ENCODE measurements at places on chromosomes 1 and 21.

DNA sequence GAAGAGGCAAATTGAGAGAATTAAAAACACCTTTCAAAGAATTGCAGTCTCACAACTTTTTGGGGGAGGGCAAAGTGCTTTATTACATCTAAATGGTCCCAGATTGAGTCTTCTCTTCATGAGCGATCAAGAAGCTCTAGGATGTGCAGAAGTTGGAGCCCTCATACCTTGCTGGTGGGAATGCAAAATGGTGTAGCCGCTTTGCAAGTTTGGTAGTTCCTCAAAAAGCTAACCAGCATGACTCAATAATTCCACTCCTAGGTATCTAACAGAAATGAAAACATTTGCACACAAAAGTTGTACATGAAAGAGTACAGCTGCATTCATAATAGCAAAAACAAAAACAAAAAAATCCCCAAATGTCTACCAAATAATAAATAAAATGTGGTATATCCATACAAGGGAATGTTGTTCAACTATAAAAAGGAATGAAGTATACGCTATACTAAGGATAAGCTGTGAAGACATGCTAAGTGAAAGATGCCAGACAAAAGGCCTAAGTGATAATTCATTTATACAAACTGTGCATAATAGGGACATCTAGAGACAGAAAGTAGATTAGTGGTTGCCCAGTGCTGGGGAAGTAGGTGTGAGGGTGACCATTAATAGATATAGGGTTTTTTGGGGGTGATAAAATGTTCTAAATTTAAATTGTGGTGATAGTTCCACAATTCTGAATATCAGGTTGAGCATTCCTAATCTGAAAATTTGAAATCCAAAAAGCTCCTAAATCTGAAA lies 55.2 kb downstream of the SELENOF start:
- no peak for DNase-seq

DNA sequence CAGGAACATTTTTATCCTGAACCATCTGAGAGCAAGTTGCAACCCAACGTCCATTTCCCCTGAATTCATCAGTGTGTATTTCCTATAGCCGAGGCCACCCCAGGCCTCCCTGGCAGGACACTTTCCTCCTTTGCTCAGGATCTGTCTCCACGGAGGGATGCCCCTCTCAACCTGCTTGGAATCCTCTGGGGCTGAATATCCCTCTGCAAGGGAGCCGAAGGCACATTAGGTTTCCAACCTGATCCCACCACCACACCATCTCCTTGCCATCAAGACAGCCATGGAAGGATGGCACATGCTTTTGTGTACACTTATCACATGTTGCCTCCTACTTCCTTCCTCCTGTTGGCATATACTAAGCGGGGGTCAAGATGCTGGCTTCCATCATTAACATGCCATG lies 74.8 kb upstream of the EDN2 start:
- no peak for DNase-seq

GRCh38 chr1:6953216-6953615 lies 168.0 kb downstream of the CAMTA1 start:
- DNase-seq = no peak

DNA sequence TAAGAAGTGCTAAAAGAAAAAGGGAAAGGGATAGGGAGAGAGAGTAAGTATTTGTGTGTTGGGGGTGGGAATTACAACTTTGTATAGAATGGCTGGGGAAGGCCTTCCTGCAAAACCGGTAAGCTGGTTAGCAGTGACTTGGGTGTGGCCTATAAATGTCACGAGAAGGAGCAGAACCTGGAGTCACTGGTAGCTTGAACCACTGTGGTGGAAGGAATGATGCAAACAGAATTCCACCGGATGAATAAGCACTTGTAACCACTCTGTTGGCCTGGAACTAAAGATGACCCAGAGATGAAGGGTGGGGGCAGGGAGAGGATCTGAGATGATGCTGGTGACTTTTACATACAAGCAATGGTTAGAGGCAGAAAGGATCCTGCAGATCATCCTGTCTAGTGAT lies 8.9 kb downstream of the XKR8 start:
- DNase-seq = peak; percentile 97

DNA sequence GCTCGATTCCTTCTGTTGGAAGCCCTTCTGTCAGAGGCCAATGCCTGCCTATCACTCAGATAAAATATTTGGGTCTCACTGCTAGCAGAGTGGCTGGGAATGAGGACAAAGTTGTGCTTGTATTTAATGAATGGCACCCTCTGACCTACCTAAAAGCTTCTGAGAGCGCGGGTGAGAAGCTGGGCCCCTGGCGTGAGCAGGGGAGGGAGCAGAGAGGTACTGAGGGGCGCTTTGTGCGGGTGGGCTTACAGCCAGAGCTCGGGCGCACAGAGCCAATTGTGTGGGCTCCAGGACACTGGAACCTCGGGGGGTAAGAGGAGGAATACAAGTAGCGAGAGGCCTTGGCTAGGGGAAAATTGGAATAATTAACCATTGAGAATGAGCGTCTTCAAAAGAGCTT lies 32.3 kb downstream of the PCAT6 start:
- DNase-seq = no peak

DNA sequence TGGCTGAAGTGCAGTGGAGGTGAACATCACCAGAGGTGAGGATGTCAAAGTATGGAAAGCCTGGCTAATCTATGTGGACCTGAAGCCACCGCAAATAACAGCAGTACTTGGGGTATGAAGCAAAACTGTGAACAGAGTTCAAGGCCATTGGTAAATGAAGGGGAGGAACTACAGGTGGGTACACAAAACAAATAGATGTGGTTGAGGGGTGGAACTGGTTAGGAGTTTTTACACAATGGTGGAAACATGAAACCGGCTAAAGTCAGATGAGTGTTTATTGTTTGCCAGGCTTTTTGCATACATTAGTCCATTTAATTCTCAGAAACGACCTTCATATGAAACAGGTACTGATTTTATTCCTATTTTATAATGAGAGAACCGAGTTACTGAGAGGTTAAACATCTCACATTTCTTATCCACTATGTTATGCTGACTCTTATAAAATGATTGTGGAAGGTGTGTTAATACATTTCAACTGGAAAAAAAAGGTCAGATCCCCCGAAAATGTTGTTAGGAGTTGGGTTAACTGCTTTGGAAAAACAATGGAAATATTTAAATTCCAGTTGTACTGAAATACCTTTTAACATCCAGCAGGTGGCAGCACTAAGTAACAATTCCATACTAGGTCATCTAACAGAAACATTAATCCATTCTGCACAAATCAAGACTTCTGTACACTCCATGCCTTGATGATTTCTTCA lies 44.3 kb upstream of the GTF2B start:
- peak; percentile 22 for DNase-seq

- DNase-seq = no peak
Measured at GRCh38 chr21:29501451-29501850, 202.7 kb downstream of the BACH1 start.

DNA sequence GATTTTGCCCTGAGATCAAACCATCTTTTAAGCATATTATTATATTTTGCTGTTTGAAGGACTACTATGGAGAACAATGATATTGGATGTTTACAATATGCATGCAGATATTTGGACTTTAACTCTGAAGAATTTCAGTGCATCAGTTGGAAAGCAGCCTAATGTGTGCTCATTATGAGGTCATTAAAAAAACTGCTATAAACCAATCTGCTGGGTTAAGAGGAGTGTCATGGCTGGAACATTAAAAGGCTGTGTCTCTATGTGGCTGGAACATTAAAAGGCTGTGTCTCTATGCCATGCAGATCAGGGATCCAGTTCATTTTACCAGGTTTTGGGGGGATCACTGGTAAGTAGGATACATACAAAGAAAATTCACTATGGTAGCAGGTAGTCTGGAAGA lies 77.6 kb downstream of the SPATA46 start:
- DNase-seq = no peak

DNA sequence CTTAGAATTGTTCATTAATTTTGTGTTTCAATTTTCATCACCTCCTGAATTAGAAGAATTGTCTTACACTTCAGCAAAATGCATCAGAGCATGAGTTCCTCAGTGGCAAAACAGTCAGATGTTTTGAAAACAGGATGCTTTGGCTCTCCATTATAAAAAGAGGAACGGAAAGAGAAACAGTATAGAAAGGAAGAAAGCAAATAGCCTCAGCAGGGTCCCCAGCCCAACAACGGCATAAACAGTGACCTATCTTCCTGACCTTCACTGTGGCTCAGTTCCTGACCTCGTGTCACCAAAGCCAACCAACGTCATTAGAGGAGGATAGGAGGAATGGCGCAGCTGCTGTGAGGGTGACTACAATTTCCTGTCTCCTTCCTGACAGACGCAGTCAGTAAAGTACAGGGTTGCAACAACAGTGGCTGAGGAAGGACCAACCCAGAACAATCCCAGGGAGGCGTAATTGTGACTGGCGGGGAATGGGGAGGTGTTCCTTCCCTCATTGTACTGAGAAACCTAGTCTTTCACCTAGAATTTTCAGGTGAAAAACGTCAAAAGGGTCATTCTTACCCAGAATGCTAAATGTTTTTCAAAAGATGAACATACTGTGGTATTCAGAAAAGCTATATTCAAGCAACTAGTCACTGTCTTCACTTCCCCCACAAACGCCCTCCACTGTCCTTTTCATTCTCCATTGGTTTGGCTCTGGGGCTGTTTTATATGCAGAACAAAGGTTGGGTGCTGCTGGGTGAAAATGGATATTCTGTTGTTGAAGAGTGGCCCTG lies 197.9 kb upstream of the SGIP1 start:
- DNase-seq = peak; percentile 37

DNA sequence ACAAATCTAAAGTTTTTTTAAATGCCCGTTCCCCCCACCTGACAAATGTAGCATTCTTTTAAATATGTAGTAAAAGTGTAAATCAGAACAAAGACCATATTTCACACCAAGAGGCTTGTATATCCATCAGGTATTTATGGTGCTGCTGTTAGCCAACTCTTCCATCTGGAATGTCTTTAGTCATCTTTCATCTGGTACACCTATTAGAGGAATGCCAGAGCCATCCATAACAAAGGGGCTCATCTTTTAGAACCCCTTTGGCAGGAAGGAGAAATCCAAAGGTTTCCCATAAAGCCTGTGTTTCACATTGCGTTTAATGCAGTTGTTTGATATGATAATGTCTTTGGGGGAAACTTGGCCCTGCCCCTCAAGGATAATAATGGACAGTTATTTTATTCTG lies 79.3 kb upstream of the C1orf87 start:
- no peak for DNase-seq

DNA sequence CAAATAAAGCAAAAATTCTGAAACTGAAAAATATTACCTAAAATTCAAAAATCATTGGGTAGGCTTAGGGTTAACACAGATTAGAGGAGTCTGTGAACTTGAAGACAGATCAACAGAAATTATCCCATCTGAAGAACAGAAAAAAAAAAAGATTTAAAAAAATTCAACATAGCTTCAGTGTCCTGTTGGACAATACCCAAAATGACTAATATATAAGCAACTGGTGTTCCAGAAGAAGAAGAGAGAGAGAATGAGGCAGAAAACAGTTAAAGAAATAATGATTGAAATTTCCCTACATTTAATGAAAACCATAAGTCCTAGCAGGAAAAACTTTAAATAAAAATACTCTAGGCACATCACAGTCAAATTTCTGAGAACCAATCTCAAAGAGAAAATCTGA lies 31.5 kb downstream of the TMCO1 start:
- DNase-seq = no peak

DNA sequence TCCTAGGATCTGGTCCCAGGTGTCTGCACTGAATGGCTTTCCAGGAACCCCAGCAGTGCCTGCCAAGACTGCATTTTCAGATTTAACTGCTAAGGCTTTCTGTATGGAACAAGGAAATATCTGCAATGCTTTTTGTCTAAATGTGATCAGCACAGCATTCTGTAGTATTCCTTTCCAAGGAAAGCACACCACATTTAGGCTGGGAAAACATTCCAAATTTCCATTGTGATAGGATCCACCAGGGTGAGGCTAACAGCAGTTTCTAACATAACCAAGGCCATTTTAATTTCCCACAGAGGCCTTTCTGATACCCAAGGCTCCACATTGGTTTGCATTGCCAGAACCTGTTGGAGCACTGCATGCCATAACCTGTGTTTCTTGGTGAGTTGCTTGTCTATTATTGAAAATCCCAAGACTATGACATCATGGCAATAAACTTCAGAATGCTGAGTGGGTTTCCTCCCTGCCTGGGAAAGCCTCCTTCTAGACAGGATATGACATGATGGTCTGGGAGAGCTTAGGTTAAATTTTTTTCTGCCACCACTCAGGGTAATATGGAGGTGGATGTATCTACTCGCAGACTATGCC lies 23.3 kb upstream of the PTGFRN start:
- DNase-seq = no peak

DNA sequence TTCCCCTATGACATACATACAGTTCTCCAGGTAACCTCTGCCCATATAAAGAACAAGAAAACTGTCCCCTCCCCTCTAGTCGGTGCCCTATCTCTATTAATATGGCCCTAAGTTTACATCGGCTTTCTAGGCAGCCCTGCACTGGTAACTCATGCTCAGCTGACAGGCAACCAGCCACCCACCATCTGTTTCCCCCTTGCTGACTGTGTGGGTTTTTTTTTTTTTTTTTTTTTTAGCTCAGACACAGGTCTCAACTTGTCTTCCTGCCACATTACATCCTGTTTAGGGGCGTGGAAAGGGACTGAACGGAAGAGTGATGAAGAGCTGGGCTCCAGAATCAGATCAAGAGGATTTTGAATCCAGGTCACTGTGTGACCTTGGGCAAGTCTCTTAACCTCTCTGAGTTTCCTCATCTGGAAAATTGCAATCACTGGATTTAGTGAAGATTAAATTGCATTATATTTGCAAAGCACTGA lies 14.0 kb downstream of the LAPTM5 start:
- DNase-seq = no peak

- no peak for DNase-seq
Measured at GRCh38 chr1:242870966-242871365, 346.5 kb upstream of the PLD5 start.

- no peak for DNase-seq
Measured at GRCh38 chr1:30407865-30408580, 315.4 kb downstream of the MATN1 start.

DNA sequence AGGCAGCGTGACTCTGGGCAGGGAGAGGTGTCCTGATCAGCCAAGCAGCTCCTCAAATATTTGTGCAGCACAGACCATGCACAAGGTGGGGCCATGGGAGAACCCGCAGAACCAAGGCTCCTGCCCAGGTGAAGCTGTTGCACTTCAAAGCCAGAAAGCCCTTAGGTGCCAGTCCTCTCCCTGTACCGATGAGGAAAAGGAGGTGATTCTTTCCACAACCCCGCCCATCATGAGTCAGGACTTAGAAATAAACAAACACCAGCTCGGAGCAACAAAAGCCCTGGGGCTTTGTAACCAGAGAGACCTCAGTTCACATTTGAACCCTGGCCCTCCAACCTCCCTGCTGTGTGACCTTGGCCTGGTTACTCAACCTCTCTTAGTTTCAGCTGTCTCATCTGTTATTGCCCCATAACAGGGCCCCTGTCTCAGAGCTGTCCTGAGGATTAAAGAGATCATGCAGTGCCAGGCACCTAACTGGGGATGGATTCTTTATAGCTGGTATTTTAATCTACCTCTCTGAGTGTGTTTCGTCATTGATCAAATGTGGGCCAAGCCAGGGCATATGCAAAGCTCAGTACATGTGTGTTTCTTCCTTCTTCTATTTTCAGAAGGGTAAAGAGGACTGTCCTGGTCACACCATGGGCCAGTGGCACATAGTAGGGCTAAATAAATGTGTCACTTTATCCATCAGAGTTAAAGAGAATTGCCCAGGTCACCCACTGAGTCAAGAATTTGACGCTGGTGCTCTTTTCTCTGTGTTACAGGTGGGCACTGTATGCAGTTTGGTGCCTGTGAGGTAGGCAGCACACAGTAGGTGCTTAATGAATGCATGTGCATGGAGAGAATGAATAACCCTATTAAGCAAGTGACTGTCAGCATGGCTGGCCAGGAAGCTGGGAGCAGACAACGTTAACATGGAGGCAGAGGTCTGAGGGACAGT lies 1.4 kb downstream of the LDLRAD1 start:
- peak; percentile 14 for DNase-seq

GRCh38 chr1:190320952-190321351 lies 156.7 kb downstream of the BRINP3 start:
- no peak for DNase-seq

Measured in stromal cell of bone marrow (primary cell).